ENCODE measurements at places on chromosomes 11 and 22.

- no peak for DNase-seq
Observed at GRCh38 chr11:103043826-103044678, 47.9 kb downstream of the DCUN1D5 start.

DNA sequence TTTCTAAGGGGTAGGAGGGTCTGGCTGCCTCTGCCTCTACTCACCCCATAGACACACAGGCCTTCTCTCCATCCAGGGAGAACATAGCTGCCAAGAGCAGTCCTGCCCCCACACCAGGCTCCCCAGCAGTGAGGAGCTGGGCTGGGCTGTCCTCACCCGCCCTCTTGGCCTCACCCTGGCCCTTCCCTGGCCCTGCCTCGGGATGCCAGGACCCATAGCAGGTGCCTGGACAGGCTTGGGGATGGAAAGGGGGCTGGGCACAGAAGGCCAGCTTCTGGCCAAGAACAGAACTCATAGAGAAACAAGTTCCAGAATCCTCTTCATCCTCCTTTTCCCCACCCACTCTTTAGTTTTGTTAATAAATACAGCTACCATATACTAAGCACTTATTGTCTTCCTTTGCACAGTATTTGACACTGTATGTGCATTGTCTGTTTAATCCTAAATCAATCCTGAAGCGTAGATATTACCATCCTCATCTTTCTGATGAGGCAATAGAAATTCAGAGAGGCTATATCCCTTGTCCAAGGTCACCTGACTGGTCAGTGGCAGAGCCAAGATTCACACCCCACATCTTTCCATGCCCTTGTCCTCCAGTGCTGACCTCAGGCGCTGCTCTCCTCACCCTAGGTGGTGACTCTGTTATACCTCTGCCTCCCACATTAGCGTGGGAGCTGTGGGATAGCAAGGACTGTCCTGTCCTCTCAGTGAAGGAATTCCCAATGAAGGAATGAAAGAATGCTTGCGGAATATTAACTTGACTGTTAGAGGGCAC is 22.0 kb upstream of the MYOD1 start:
- DNase-seq, result no peak

GRCh38 chr11:66328031-66328301 is 8.3 kb downstream of the RIN1 start:
- no peak for DNase-seq

GRCh38 chr11:33618351-33618710 is 82.3 kb downstream of the C11orf91 start:
- no peak for DNase-seq

- DNase-seq, result no peak
Observed at GRCh38 chr11:22680628-22681027, 14.2 kb downstream of the GAS2 start.

DNA sequence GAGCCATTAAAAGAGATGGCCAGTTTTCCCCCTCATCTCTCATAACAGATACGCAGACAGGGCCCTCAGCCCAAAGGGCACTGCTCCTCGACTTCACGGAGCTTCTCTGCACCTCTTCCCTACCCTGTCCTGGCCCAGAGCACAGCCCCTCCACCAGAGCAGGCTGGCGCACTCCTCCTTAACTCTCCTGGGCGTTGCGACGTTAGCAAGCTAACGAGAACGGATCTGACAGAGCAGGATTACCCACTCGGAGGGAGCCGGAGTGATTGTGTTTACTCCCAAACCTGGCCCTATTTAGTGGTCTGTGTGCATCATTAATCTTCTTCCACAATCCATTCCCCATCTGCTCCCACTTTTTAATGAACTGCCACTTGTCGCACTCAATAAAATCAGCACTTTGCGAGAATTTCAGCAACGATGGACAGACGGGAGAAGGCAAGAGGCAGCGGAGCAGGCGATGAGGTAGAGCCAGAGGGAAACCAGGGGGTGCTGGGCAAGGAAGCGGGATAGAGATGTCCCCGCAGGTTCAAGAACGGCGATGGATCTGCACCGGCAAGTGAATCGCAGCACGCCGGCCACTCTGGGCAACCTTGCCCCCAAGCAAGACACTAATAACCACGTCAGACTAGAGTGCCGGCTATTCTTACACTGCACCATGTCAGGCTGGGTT is 159.4 kb downstream of the BUD13 start:
- no peak for DNase-seq

DNA sequence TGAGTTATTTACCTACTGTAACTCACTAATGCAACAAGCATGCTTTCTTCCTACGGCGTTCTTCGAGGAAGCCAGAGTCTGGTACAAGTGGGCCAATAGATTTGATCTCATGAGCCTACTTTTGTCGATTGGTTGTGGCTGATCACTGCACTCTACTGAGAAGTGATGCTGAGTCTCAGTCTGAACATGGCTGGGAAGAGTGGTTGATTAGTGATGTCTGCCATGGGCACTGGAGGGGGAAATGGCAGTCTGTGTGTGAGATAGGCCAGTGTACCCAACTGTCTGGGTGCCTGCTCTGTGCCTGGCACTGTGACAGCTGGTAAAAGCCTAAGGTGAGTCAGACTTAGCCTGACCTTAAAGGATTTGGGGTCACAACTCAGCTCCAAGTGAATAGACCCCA is 28.3 kb downstream of the MYO18B start:
- DNase-seq, result no peak

- no peak for DNase-seq
Observed at GRCh38 chr22:34805771-34806170, 260.2 kb upstream of the ISX start.

GRCh38 chr11:74175920-74176319 is 4.8 kb downstream of the PPME1 start:
- no peak for DNase-seq

- no peak for DNase-seq
Observed at GRCh38 chr11:122150216-122151124, 34.5 kb upstream of the BLID start.

DNA sequence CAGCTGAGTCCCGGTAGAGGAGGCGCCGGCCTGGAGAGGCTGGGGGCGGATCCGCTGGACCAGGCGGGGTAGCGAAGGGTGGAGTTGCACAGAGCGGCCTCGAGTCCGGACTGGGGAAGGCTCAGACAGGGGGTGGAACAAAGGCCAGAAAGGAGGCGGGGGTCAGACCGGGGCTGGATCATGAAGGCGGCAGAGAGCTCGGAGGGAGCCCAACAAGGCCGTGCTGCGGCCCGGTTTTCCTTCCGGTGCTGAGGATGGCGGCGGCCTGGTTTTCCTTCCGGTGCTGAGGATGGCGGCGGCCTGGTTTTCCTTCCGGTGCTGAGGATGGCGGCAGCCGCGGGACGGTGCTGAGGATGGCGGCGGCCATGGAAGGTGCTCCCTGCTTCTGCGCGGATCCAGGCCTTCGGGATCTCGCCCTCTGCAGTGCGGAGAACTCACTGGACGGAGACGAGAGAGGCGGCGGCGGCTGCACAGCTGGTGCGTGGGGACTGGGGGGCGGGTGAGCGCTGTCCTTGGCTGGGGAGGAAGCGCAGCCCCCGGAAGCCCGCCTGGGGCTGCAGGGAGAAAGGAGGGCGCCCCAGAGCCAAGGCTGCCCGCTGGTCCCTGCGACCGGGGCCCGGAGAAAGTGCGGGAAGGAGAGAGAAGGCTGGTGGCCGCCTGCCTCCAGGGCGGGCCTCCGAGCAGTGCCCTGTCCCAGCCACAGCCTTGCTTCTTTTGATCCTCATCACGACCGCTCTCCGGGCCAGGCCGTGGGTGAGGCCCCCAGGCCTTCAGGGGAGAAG is 350.4 kb upstream of the B3GAT1 start:
- DNase-seq, result no peak

- DNase-seq, result peak; percentile 66
Observed at GRCh38 chr22:46267431-46268279, at the start of gene TTC38. TTC38 (plus strand) TSS chr22:46268008; CDS start chr22:46268040, 32 bp downstream.

- no peak for DNase-seq
Observed at GRCh38 chr11:43916621-43917020, 25.8 kb upstream of the C11orf96 start.

- no peak for DNase-seq
Observed at GRCh38 chr11:17740649-17741235, 6.2 kb downstream of the KCNC1 start.

- DNase-seq, result no peak
Observed at GRCh38 chr11:36326524-36327419, 30.7 kb downstream of the PRR5L start.

DNA sequence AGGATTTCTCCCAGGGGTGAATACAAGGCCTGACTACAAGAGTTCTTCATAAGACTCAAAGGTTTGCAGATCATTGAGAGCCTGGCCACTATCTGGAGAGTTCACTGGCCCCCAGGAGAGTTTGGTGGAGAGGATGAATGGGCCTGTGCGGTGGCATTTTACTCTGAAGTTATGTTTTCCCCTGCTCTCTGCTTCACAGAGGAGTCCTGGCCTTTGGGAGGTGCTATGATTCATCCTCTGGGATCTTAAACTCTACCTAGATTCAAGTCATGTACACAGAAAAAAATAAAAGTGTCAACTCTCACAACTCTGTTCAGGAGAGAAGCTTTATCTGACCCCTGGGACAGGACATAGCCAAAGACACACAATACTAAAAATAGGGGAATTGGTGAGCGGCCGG is 159.1 kb upstream of the CARD18 start:
- DNase-seq, result no peak

DNA sequence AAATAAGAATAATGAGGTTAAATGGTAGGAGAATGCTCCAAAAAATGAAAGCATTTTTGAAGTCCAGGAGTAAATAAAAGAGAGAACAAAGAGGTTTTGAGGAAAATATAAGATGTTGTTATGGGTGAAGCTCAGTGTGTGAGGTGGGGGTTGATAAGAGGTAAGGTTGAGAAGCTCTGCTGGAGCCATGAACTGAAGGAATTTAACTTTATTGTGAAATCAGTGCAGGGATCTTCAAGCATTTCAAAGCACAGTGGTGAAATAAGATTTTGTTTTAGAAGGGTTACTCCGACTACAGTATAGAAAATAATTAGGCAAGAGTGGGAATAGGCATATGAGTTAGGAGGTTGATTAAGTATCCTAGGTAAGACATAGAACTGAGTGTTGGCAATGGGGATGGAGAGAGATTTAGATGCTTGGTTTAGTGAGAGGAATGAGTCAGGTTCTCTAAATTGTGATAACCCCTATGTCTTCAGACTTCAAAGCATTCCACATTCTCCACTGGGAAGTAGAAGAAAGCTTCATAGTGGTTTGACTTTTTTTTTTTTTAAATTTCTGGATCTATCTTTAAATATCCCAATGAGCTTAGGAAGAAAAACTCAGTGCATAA is 403.2 kb downstream of the AASDHPPT start:
- no peak for DNase-seq

DNA sequence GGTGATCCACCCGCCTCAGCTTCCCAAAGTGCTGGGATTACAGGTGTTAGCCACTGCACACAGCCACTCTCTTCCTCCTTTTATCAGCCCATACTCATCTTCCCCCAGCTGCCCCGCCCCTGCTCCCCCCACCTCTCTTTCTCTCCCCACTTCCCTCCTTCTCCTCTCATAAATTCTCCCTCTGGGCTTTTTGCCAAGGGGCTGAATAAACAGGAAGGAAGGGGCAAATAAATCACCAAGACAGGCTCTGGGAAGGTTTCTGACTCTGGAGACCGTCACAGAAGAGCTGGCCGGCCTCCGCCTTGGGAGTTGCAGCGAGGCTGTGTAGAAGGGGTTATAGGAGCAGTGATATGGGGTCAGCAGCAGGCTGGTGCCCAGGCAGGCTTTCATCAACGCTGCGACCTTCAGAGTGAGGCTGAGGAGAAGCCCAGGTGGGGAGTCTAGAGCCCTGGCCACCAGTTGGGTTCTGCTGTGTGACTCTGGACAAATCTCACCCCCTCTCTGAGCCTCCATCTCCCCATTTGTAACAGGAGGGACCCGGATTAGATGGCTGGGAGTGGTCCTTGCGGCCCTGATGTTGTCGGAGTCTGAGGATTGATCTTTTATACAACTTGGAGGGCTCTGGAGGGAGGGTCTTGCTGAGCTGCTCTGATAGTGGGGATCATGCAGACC is 62.6 kb upstream of the RASD2 start:
- DNase-seq, result no peak

- no peak for DNase-seq
Observed at GRCh38 chr22:22408731-22409696, 99.5 kb downstream of the ZNF280B start.

DNA sequence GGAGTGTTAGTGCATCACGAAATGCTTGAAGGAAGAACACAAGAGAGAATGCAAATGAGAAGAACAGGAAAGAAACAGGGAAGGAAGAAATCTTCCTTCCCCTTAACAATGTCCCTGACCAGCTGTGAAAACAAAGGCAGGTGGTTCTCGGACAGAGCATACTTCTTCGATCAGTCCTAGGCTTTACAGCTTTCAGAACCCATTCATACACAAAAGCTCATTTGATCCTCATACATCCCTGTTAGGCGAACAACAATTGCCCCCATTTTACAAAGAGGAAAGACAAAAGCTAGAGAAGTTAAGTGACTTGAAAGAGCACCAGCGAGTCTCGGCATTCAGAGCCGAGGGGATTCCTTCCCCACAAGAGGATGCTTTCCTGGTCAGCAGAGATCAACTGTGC is 57.2 kb upstream of the LRRC55 start:
- DNase-seq, result no peak

DNA sequence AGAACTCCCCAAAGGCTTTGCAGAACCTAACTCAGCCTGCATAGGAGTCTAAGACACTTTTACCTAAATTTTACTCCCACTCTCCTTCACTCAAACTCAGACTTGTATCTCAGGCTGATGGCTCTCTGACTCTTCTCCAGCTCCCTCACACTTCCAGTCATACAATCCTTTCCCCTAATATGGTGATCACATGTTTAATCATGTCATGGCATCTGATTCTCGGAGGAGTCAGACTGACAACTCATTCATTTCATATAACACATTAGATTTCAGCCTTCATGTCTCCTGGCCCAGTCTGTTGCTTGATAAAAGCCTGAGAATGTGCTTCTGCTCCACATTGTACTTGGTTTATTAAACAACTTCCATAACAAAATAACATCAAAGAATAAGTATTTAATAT is 1503.9 kb upstream of the TENM4 start:
- DNase-seq, result no peak

GRCh38 chr11:47967577-47968525 is 12.5 kb upstream of the PTPRJ start:
- DNase-seq, result no peak

- DNase-seq, result no peak
Observed at GRCh38 chr22:17890245-17890671, 116.0 kb upstream of the BID start.

GRCh38 chr11:10268746-10269488 is 25.1 kb downstream of the SBF2 start:
- DNase-seq, result no peak

GRCh38 chr11:135004495-135004894 is 592.5 kb upstream of the B3GAT1 start:
- no peak for DNase-seq

DNA sequence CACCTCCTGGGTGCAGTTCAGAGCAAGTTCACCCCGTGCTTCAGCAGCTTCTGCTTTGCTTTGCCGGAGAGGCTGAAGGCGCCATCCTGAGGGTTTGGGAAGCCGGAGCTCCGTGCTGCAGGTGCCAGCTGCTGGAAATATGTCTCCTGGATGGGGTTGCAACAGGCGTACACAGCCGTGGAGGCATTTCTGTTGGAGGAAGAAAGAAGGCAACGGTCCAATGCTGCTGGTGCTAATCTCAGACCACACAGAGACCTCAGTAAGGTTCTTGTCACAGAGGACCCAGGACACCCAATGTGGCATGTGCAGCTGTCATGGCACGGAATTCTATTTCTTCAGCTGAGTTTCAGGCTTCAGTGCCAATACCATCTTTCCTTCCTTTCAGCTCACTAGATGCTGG is 24.2 kb downstream of the ASPHD2 start:
- DNase-seq, result no peak
